Adipose tissue (tissue), 3 donors: ENCODE measurements at places on chromosomes 2 and 18. TPM values are rescaled to one million over a fixed set of nuclear protein-coding genes. Genes with fewer than 3 reads are reported as not detected.

Gene C2orf72
- polyA plus RNA-seq = 5.1 TPM

Gene DUSP2
- polyA plus RNA-seq = 15.6 TPM

Gene ADNP2
- polyA plus RNA-seq = 4.1 TPM

Gene CYS1
- polyA plus RNA-seq = 14.2 TPM

Gene EGR4
- polyA plus RNA-seq = 0.05 TPM
